Suprapubic skin (tissue), 4 donors: ENCODE measurements at places on chromosomes 13 and 19.

DNA sequence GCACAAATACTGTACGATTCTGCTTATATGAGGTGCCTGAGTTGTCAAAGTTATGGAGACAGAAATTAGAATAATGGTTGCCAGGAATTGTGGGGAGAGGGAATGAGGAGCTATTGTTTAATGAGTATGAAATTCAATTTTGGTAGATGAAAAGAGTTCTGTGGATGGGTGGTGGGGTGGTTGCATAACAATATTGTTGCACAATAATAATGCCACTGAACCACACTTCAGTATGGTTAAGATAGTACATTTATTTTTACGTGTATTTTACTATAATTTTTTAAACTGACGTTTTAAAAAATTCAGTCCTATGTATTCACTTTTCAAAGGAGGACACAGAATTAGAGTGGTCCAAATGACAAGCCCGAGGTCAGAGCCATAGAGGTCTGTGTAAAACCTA, 1.8 kb upstream of the OXGR1 start:
- no peak for DNase-seq

DNA sequence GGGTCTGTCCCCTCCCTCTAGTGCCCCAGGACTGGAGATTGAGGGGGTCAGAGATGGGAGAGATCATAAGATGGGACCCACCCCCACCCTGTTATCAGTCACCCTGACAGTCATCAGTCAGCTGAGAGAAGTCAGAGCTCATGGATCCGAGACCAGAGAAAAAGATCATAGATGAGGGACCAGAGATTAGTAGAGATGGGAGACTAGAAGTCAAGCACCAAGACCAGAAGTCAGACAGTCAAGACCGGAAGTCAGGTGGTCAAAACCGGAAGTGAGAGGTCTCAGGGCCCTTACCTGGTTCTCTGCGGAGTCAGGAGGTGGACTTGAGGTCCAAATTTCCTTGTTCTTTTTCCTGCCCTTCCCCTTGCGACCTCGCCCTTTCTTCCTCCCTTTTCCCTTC, 7.0 kb downstream of the COL5A3 start:
- DNase-seq, result no peak

DNA sequence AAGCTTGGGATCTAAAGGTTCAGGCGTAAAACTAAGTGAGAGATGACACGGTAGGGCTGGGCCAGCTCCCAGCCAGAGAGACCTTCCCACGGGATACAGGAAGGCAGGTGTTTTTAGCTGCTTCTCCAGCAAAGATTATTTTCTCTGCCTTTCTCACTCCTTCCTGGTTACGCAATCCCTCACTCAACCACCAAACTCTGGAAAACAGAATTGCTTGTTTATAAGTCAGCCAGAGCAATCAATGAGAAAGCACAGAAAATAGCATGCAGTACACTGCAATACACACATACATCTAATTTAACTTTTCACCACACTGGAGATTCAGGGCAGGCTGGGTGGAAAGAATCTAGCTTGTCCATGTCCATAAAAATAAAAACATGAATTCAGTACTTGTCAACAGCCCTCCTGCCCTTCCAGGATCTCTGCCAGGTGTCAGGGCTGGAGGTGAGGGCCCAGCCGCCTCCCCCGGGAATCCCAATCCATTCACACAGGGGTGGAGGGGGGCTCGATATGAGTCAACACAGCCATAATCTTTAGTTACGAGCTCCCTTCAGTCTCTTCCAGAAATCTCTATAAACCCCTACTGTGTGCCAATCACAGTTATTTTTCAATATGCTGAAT, 12.2 kb downstream of the RHPN2 start:
- no peak for DNase-seq

DNA sequence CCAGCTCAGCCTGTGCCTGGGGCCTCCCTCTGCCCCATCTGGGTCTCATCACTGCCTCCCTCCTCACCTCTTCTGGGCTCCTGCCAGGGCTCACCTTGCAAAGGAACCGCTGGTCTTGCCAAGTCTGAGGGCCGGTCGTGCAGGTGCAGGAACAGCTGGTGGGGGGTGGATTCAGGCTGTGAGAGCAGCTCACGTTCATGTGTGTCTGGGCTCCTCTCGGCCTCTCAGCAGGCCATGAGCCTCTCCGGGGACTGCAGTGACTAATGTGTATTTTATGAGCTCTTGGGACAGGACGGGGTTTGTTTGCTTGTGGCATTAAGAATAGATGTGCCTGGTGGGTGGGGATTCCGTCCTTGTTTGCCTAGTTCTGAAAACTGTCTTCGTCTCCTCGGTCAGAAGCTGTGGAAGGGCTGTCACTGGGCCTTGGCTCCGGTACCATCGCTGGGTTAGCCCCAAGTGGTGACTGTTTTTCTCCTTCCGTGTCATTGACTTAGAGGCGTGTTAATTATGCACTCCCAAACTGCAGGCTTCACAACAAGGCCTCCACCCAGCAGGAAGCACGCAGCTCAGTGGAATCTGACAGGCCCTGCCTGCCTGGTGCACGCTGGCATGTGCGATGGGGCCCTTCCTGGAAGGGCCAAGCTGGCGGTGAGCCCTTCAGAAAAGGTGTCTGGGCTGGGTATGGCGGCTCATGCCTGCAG, 77.6 kb downstream of the KDM4B start:
- no peak for DNase-seq

DNA sequence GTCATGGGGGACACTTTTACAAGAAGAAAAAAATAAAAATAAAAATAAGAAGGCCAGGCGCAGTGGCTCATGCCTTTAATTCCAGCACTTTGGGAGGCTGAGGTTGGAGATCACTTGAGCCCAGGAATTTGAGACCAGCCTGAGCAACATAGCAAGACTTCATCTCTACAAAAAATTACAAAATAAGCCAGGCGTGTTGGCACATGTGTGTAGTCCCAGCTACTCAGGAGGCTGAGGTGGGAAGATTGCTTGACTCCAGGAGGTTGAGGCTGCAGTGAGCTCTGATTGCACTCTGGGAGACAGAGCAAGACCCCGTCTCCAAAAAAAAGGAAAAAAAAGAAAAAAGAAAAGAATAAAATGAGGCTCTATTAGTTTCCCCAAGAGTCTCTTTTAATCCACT, 157.0 kb downstream of the PTPRS start:
- no peak for DNase-seq

DNA sequence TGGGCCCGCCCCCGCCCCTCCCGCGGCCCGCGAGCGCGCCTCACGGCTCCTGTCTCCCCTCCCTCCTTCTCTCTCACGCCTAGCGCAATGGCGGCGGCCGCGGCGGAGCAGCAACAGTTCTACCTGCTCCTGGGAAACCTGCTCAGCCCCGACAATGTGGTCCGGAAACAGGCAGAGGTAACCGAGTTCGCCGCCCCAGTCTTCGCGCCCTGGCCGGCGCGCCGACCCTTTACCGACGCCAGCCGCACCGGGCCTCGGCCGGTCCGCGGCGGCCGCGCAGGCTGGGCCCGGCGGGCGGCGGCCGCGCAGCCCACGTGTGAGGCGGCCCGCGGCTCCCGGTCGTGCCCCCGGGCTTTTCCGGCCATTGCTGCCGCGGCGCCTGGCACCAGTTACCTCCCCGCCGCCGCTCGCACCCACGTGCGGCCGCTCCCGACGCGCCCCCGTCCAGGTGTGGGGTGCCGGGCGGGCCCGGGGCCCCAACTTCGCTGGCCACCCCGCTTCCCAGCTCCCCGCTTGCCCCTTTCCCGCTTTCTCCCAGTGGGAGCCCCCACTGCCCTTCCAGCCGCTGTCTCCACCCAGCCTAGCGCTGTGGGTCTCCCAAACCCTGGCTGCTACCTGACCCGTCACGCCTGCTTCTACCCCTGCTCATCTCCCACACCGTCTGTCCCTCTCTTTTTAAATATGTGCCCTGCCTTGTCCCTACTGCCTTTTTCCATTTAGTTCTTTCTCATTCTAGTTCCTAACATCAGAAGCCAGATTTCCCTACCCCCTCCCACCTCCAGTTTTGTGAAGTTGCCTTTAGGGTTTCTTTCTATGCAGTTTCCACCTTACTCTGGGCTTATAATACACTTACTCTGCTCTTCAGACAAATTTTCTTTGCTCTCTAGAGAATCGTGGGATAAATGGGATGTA, 23.4 kb downstream of the IPO5 start:
- DNase-seq, result no peak
